ENCODE measurements at places on chromosomes 16 and 17. TPM values are rescaled to one million over a fixed set of nuclear protein-coding genes. Genes with fewer than 3 reads are reported as not detected.

EVPL gene
- total RNA-seq = 42.3 TPM

TAX1BP3 gene
- 53.7 TPM for total RNA-seq

CIITA gene
- 7.2 TPM for total RNA-seq

FOXN1 gene
- total RNA-seq = 0.21 TPM

SCNN1B gene
- 3.8 TPM for total RNA-seq

FBXW10B gene
- total RNA-seq = 1.6 TPM

TBX6 gene
- 1.4 TPM for total RNA-seq

MON1B gene
- total RNA-seq = 5.0 TPM

GRCh38 chr17:34199932-34200534 lies 55.1 kb upstream of the CCL2 start:
- DNase-seq = peak; percentile 94

DNA sequence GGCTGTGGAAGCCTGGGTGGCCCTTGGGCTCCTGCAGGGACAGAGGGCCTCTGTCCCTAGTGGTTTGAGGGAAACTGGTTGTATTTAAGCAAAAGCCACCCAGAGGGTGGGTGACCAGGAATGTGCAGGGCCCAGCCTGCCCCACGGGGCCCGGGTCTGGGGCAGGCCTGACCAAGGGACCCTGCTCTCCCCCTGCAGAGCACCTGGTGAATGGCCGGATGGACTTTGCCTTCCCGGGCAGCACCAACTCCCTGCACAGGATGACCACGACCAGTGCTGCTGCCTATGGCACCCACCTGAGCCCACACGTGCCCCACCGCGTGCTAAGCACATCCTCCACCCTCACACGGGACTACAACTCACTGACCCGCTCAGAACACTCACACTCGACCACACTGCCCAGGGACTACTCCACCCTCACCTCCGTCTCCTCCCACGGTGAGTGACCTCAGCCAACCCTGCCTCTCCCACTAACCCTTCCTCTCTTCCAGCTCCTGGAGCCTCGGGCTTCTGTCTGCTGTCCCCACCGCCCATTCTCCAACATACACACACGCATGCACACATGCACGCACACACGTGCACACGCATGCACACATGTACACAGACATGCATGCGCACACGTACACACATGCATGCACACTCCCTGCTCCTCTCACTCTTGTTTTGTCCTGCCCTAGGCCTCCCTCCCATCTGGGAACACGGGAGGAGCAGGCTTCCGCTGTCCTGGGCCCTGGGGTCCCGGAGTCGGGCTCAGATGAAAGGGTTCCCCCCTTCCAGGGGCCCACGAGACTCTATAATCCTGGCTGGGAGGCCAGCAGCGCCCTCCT lies 10.4 kb downstream of the GALK1 start:
- no peak for DNase-seq

- peak; percentile 4 for DNase-seq
Measured at GRCh38 chr17:34465789-34466188, 102.8 kb upstream of the CCL1 start.

DNA sequence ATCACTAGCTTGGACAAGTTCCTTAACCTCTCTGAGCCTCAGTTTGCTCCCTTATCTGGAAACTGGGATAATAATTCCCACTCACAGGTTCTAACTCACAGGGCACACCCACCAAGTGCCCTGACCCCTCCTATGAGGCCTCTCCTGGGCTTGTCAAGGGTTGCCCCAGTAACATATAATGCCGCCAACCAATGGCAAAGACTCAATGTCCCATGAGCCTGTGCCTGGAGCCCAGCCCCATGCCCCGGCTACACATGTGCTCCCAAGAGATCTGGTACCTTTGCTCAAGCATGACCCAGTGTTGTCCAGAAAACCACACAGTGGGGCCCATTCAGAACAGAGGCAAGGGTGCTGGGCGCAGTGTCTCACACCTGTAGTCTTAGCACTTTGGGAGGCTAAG lies 8.5 kb upstream of the FBXL19 start:
- no peak for DNase-seq

GRCh38 chr17:39867084-39867879 lies 720 bp upstream of the ZPBP2 start:
- DNase-seq = no peak

GRCh38 chr16:70304892-70305448 lies 6.0 kb downstream of the DDX19B start:
- DNase-seq = no peak

DNA sequence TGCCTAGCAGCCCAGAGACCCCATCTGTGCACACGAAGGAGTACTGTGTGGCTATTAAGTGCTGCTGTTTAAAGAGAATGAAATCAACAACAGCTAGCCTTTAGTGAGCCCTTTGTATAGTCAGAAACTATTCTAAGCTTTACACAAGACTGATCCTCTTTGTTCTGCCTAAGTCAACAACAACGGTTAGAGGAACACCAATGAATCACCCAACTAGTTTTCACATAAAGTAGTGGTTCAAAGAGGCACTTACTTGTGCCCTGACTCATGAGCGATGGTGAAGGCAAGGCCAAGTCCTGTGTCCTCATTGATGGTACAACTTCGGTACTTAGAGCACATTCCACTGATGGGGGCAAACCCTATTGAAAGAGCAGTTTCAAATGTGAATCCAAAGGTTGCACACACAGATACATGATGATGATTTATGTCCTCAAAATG lies 75.8 kb downstream of the ADAMTS18 start:
- no peak for DNase-seq

DNA sequence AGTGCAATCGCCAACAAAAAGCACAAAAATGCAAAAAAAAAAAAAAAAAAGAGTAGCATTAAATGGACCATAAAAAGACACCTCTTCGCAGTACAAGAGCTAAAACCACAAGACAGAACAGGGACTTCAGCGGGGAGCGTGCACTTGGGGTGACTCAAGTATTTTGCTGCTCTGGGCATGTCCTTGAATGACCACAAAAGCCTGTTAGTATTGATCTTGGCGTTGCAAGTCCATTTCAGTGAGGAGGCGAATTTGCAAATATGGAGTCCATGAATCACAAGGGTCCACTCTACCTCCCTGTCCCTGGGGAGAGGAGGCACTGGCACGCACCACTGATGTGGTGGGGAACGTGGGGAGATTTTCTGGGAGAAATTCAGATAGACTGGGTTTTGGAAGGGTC lies 78.9 kb downstream of the CNGB1 start:
- no peak for DNase-seq

GRCh38 chr16:68342620-68343019 lies 31.8 kb downstream of the PRMT7 start:
- DNase-seq = no peak

DNA sequence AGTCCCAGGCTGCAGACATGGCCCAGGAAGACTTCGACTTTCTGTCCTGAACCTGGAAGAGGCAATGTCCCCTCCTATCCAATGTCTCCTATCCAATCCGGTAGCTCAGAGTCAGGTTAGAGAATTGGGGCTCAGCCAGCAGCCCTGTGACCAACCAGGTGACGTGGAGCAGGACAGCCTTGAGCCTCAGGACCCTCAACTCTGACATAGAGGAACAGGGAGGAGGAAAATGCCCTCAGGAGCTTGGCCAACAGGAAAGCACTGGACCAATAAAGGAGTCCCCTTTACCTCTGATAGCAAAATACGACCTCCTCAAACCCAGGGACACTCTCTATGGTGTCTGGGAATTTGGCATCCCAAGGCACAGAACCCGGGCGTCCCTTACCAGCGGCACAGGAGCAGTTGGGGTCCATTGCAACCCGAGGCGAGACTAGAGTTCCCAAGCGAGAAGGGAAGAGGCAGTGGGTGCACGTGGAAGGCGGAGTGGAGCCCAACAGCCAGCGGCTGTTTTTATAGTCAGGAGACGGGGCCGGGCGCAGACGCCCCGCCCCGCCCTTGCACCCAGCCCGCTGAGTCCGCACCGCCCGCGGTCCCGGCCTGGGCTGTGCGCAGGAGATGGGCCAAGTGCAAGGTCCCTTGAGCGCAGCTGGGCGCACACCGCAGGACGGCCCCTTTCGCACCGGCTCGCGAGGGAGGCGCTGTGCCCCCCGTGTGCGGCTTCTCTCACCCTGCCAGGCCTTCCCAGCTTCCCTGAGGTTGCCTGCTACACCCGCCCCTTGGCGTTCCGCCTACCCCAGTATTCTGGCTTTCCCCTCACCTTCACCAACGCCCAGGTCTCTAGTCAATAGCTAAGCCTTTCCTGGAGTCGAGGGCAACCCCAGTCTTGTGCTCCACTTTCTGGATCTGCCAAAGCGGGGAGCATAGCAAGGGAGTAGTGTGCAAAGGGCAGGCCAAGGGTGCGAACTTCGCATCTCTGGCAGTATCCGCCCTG lies at the start of gene MT1G:
TSS of gene MT1G (minus strand) at position 485 of the 991 bp plus-strand sequence. CDS start at position 413, 72 bp downstream.
- peak; percentile 9 for DNase-seq

DNA sequence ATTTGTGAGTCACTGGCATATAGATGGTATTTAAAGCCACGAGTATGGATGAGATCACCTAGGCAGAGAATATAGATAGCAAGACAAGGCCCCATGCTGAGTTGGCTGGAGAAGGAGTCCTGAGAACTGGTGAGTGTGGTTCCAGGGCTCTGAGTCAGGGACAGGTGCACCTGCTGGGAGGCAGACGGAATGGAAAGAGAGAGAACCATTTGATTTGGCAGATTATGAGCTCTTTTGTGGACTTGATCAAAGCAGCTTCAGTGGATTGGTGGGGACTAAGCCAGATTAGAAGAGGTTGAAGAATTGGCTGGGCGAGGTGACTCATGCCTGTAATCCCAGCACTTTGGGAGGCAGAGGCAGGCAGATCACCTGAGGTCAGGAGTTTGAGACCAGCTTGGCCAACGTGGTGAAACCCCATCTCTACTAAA lies 4.3 kb upstream of the C16orf92 start:
- no peak for DNase-seq

DNA sequence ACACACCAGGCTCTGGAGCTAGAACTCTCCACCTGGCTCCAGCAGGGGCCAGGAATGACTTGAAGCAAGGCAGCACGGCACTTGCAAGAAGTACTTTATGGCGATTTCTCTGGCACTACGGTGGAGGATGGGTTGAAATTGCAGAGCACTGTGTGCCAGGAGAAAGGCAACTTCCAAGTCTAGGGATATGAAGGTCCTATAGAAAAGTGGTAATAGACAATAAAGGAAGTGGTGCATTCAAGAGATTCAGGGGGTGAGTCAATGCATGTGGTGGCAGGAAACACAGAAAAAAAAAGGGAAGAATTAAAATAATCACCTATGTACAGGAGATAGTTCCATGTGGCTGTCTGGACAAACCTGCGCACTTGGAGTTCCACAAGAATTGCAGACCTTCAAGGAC lies 240.3 kb upstream of the DYNLRB2 start:
- DNase-seq = no peak

GRCh38 chr17:78324391-78325075 lies 35.3 kb downstream of the SOCS3 start:
- DNase-seq = peak; percentile 98

DNA sequence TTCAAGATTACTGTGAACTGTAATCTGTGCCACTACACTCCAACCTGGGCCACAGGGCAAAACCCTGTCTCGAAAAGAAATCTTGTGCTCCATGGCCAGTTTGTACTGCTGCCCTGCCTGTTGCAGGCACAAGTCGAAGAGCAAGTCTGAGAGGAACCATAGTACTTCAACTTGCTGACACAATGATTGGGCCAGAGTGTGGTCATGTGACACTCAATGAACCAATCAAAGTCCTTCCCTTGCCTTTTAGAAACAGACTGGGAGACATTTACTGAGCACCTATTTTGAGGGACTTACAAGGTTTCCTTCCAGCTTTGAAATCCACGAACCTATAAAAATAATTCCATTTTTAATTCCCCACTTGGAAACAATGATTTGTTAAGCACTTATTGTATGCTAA lies 39.8 kb upstream of the TMC5 start:
- no peak for DNase-seq

GRCh38 chr17:6380915-6381438 lies 53.9 kb downstream of the AIPL1 start:
- DNase-seq = no peak

Measured in tongue (tissue), 3 donors.